Nephron progenitor cell (in vitro differentiated cells): ENCODE measurements at places on chromosomes 4 and X.

DNA sequence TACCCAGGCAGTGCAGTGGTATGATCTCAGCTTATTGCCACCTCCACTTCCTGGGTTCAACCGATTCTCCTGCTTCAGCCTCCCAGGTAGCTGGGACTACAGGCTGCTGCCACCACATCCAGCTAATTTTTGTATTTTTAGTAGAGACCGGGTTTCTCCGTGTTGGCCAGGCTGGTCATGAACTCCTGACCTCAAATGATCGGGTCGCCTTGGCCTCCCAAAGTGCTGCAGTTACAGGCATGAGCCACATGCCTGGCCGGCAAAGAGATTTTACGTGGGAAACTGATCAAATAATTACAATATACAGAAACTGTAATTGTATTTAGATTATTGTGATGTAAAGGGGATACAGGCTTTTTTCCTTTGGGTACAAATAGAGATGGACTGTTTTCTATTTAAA, 33.7 kb downstream of the RBPJ start:
- peaks cover 8% of the 10 kb centered on the region for H3K4me1 ChIP-seq
- no peak overlapping the region for H3K4me3 ChIP-seq
- no peak for DNase-seq
- H3K27me3 ChIP-seq: no peaks in the 10 kb centered on the region

- no peaks in the 10 kb centered on the region for H3K36me3 ChIP-seq
- DNase-seq: no peak
- H3K4me3 ChIP-seq: no peak overlapping the region
- peaks cover 3% of the 10 kb centered on the region for H3K27me3 ChIP-seq
- no peaks in the 10 kb centered on the region for H3K4me1 ChIP-seq
- H3K27ac ChIP-seq: no peak overlapping the region
Measured at GRCh38 chrX:5526191-5526590, 702.5 kb downstream of the NLGN4X start.

- peaks cover 22% of the 10 kb centered on the region for H3K4me1 ChIP-seq
- peaks cover 14% of the 10 kb centered on the region for H3K36me3 ChIP-seq
- peak; percentile 63 for DNase-seq
Measured at GRCh38 chr4:4430492-4431195, 43.7 kb downstream of the NSG1 start.

DNA sequence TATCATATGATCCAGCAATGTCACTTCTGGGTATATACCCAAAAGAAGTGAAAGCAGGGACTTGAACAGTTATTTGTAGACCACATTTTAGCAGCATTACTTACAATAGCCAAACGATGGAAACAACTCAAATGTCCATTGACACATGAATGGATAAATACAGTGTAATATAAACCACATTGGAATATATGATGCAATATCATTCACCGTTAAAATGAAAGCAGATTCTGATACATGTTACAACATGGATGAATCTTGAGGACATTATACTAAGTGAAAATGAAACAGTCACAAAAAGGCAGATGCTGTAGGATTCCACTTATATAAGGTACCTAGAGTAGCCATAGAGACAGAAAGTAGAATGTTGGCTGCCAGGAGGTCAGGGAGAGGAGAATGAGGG, 130.5 kb upstream of the SMAD1 start:
- H3K36me3 ChIP-seq: peaks cover 4% of the 10 kb centered on the region
- DNase-seq: no peak
- no peaks in the 10 kb centered on the region for H3K27me3 ChIP-seq
- H3K27ac ChIP-seq: peak overlapping the region; percentile 33
- H3K4me1 ChIP-seq: peaks cover 26% of the 10 kb centered on the region
